Activated T-helper 9 cell treated with anti-CD3 and anti-CD28 coated beads, Interleukin-2, amount 50 U/mL, for 16 hours (primary cell): ENCODE measurements at places on chromosomes 16 and 17.

- no peak for DNase-seq
Observed at GRCh38 chr17:81197831-81198490, 24.8 kb downstream of the CEP131 start.

DNA sequence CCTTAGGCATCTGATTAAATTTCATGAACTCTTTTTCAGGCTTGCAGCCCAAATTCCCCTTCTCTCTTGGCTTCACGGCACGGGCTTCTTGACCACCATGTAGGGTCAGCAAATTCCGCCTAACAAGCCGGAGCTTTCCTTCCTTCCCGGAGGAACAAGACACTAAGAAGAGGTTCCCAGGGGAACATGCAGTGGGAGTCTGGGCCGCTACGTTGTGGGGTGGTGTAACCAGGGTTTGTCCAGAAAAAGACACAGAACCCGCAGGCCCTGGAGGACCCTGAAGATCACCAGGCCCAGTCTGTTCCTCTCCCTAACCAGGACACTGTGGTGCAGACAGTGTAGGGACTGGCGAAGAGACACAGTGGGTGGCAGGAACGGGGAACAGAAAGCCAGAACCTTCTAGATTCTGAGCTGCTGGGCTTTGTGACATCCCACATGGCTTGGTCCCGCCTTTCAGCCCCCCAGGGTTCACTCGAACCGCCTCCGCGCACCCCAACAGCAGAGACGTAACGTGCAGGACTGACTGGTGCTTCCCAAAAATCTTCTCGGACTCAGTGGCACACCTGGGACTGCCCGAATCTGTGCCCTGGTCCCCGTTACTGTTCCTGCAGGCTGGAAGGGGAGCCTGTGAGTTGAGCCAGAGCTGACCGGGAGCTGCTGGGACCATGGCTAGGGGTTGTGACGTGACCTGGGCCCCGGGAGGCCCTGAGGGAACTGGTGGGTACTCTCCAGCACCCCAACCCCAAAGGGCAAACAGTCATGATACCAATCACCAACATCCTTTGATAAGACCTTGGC, 55.2 kb downstream of the TBC1D16 start:
- no peak for DNase-seq

DNA sequence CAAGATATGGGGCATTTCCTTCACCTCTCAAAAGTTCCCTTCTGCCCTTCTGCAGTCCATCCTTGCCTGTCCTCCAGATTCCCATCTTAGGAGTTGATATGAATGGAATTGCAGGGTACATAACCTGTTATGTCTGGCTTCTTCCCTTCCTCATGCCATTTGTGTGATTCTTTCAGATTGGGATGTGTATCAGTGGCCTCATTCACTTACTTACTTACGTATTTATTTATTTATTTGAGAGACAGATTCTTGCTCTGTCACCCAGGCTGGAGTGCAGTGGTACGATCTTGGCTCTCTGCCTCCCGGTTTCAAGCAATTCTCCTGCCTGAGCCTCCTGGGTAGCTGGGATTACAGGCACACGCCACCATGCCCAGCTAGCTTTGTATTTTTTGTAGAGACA, 6.2 kb upstream of the TMEM94 start:
- DNase-seq = no peak

DNA sequence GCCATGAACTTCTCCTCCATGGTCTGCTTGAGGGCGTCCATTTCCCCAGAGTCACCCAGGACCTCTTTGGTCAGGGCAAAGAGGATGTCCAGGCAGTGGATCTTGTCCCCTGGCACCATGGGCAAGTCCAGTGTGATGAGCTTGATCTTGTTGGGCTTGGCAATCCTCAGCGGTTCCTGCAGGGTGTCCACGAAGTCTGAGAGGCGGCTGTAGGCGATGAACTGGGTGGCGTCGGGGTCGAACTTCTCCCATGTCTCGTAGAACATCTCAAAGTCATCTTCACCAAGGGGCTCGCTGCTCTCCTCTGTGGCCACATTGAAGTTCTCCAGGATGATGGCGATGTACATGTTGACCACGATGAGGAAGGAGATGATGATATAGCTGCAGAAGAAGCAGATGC, 9.0 kb upstream of the CD79B start:
- DNase-seq = no peak

DNA sequence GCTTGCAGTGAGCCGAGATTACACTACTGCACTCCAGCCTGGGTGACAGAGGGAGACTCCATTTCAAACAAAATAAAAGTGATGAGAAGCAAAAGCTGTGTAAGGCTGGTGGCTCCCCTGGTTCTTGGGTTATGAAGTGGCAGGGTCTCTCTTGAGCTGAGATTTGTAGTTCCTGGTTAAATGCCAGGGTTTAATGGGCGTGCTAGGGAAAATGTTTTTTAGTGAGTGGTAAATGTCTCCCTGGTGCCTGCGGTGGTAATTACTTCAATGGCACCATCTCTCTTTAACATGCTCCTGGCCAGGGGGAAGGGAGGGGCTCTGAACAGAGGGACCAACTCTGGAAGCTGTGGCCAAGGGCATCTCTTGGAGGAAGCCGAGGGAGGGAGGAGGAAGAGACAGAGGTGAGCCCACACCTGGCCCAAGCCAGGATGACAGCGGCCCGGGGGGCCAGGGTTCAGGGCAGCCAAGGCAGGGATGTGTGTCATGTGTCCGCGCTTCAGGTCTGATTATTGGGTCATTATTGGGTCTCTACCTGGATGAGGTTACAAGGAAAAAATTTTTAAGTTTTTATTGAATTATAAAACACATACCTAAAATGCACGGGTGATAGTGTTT, 17.8 kb upstream of the RPL38 start:
- DNase-seq = no peak

DNA sequence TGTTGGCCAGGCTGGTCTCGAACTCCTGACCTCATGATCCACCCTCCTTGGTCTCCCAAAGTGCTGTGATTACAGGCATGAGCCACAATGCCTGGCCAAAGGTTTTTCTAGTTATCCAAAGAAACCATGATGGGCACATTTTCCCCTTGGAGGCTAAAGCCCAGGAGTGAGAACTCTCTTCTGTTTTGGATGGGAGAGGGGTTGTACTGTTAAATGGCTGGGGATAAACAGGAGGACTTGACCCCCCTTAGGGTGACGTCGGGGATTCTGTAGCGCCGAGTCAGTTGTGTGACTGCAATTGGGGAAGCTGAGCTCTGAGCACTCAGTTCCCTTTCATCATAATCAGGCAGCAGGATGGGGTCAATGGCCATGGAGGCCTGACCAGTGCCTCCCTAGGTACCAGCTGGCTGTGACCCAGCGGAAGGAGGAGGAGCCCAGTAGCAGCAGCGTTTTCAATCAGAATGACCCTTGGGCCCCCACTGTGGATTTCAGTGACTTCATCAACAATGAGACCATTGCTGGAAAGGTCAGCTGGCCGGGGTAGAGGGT, 4.1 kb downstream of the AOC3 start:
- DNase-seq = no peak

DNA sequence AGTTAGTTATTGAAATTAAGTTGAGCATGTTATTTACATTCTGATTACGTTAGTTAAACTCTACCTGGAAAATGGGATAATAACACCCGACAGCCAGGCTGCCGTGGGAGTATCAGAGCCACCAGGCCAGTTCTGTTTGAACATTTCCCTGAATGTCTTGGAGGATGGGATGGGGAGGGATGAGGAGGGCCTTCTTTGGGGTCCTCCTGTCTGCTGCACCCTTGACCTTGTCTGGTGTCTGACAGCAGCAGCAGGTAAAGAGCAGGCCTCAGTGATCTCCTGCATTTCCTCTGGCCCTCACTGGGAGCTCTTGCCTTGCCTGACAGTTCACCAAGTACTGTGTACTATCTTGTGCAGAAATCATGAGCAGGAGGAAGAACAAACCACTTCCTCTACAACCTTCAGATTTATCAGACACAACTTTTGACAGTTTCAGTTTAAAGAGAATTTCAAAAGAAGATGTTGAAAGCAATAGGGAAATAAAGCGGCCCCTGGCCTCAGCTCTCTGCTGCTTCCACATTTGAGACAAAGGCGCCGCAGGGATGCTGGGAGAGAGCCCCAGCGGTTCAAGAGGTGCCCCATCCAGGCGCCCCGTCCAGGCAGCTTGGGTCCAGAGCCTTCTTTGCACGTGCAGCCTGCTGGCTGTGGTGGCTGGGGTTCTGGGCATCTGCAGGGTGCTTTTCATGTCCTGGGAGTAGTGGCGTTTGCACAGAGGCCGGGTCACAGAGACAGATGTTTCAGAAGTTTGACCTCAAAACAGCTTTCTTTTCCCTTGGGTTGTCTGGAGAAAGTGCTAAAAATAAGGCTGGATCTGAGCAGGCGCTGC, 25.3 kb downstream of the CMIP start:
- DNase-seq = no peak

DNA sequence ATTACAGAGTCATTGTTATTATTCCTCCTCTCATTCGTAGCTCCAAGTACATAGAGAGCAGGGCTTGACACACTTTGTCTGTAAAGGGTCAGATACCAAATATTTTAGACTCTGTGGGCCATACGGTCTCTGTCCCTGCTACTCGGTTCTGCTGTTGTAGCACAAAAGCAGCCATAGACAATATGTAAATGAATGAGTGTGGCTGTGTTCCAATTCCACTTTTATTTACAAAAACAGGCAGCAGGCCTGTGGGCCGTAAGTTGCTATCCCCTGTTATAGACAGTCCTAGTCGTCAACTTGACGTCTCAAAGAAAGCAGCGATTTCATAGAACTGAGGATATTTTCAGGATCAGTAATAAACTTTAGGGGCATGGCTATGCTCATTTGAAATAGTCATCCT, 161.6 kb downstream of the MSI2 start:
- DNase-seq = no peak

DNA sequence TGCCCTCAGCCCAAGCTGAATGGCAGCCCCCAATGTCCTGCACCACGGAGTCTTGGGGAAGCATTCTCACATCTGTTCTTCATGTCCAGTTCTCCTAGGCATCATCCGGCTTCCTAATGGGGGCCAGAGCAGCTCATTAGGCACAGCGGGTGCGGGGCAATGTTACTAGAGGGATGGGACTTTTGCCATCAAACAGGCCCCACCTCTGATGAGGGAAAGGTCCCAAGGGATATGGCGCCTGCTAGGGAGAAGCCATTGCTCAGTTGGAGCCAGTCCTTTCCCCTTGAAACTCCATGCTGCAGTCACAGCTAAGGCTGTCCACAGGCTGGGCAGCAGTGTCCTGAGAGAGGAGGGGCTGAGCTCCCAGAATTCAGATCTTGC, 1.7 kb upstream of the DPH1 start:
- no peak for DNase-seq

GRCh38 chr17:63362115-63362514, 84.0 kb downstream of the CYB561 start:
- DNase-seq = no peak

DNA sequence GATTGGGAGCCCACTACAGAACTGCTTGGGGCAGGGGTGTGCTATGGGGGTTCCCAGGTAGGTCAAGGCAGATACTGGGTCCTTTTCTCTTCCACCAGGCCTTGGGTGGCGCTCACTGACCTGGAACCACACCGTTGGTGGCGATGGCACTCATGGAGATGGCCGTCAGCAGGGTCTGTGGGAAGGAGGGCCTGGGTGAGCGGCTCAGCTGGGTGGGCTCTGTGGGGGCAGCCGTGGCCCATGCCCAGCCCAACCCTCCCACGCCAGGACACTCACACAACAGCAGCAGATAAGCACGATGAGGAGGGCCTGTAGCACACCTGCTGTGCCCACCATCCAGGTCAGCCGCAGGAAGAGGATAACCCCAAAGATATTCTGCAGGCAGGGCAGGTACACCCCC, 10.8 kb downstream of the SLC12A4 start:
- no peak for DNase-seq

DNA sequence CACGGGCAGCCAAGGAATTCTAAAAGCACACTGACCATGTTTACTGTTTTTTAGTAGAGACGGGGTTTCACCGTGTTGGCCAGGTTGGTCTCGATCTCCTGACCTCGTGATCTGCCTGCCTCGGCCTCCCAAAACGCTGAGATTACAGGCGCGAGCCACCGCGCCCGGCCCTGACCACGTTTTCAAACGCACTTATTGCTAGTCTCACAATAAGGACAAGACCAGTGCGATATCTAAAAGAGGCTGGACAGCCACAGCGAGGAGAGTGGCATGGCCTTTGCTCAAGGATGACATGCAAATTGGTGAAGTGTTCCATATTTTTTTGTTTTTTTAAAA, 35.0 kb upstream of the CLEC18B start:
- no peak for DNase-seq

DNA sequence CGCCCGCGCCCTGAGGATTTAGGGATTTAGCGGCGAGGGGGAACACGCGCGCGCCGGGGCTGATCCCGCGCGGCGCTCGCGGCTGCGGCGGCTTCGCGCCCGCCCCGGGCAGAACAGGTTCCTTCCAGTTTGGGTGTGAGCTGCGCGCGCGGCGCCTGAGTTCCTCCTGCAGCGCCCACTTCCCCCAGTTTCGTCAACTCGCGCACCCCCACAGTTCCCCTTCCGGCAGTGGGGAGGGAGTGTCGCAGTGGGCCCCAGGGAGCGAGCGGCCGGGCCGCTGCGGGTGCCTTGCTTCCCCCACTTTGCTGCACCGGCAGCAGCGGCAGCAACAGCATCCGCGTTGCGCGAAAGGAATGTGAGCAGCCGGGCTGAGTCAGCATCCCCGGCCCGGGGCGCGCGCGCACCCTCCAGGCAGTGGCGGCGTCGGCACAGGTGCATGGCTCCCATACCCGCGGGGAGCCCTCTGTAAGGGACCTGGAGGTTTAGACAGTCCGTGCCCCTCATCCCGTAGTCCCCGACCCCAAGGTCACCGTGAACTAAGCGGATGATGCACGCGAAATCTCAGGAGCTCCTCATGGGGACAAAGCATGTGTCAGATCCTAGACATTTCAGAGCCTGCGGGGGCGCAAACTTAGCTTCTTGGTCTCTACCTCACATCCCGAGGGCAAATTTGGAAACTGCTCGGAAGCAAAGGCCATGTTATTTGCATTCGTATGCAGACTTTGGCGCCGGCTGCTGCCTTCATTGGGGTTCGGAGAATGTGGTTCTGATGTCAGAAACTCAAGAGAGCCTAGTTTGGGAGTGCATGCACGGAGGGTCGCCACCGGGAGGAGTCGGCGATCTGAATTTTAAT, 767 bp downstream of the ARSG start:
- peak; percentile 86 for DNase-seq
